Left renal cortex interstitium (tissue), 4 donors: ENCODE measurements at places on chromosomes 2 and 18. TPM values are rescaled to one million over a fixed set of nuclear protein-coding genes. Genes with fewer than 3 reads are reported as not detected.

Gene EVX2
- 0.05 TPM for polyA plus RNA-seq

Gene CNTNAP5
- polyA plus RNA-seq = not detected

Gene INPP5D
- polyA plus RNA-seq = 6.1 TPM

Gene ADAM23
- polyA plus RNA-seq = 3.0 TPM

Gene MYOM1
- polyA plus RNA-seq = 9.7 TPM

Gene C1QL2
- not detected for polyA plus RNA-seq

Gene FTCDNL1
- polyA plus RNA-seq = 1.5 TPM

Gene GPR55
- polyA plus RNA-seq = 0.18 TPM

Gene SLC35G4
- not detected for polyA plus RNA-seq

Gene NFATC1
- 6.3 TPM for polyA plus RNA-seq

Gene L3MBTL4
- polyA plus RNA-seq = 3.6 TPM

Gene FOXI3
- polyA plus RNA-seq = 0.08 TPM

Gene EML6
- polyA plus RNA-seq = 16.2 TPM

Gene ANKRD62
- 0.06 TPM for polyA plus RNA-seq

Gene GRP
- polyA plus RNA-seq = 0.55 TPM

Gene MLPH
- 3.3 TPM for polyA plus RNA-seq

Gene FBXO48
- 2.3 TPM for polyA plus RNA-seq

Gene ST6GAL2
- polyA plus RNA-seq = 23.7 TPM

Gene SERPINB4
- 0.08 TPM for polyA plus RNA-seq

Gene BMP10
- polyA plus RNA-seq = not detected

Gene CAPN14
- polyA plus RNA-seq = 0.16 TPM

Gene UGT1A4
- polyA plus RNA-seq = not detected
